ENCODE measurements at places on chromosomes 12 and 14.

- DNase-seq: no peak
Observed at GRCh38 chr12:110345176-110345661, 58.3 kb downstream of the ANAPC7 start.

GRCh38 chr12:130847112-130847511 lies 8.1 kb upstream of the STX2 start:
- no peak for DNase-seq

DNA sequence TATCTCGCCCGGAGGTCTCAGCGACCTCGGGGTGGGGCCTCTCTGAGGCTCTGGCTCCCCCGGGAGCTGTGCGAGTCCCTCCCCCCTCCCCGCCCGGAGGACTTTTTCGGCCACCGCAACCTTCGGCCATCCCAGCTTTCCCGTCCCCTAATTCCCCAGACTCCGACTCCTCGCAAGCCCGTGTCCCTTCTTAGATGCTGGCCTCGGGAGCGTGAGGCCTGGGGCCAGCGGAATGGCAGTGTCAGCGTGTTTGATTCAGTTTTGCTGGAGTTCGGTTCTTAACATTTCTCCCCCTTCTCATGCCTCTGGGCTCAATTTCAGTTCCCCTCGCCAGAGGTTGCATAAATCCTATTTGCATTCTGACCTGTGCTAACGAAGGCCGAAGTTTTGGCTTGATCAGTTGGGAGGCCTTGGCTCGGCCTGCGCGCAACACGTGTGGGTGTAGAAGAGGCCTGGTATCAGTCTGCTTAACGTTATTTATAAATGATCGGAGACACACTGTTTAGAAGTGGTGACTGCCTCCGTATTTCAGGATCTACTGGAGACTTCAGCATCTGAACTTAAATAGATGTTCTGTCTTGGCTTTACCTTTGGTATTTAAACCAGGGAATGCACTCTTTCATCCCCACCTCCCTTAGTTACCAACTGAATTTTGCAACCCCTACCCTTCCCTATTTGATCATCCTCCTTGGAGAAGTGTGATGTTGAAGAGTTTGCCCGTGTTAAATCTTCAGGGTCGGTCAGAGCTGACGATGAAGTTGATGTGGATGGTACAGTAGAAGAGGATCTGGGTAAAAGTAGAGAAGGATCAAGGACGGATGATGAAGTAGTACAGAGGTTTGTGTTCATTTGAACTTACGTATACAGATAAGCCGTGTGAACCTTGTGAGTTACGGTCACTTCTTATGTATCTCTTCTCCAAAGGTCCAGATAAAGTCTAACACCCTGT lies 851 bp downstream of the HSP90B1 start:
- peak; percentile 47 for DNase-seq

GRCh38 chr12:116454950-116455447 lies 104.2 kb upstream of the MAP1LC3B2 start:
- DNase-seq: no peak

GRCh38 chr12:1646569-1647284 lies 17.7 kb downstream of the WNT5B start:
- no peak for DNase-seq

DNA sequence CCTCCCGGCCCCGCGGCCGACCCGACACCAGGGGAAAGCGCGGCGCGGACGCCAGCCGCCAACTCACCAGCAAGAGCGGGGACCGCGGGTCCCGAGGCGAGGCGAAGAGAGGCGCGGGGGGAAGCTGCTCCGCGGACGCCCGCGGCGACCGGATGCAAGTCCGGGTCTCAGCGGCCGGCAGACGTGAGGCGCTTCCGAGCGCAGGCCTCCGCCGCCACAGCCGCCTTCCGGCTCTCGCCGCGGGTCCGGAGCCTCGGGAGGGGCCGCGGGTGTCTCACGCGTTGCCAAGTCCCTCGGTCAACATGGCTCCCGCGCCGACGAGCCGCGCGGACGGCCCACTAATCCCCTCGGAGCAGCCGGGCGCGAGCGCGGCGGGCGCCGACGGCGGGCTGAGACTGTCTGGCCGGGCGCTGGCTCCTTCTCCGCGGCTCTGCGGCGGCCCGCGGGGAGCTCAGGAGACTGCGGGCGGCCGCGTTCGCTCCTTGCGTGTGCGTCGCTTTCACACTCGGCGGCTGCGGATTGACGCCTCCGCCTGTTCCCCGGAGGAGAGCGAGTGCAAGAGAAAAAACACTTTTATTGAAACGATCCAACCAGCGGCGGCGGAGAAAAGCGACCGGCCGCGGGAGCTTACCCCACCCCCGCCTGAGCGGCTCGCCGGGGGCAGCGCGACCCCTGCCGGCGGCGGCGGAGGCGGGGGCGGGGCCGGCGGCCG lies at the start of gene CDK17:
Gene CDK17, minus strand, starts transcription at position 521 of the 712 bp plus-strand sequence. CDS start 65,603 bp downstream, outside the sequence.
- DNase-seq: peak; percentile 88

DNA sequence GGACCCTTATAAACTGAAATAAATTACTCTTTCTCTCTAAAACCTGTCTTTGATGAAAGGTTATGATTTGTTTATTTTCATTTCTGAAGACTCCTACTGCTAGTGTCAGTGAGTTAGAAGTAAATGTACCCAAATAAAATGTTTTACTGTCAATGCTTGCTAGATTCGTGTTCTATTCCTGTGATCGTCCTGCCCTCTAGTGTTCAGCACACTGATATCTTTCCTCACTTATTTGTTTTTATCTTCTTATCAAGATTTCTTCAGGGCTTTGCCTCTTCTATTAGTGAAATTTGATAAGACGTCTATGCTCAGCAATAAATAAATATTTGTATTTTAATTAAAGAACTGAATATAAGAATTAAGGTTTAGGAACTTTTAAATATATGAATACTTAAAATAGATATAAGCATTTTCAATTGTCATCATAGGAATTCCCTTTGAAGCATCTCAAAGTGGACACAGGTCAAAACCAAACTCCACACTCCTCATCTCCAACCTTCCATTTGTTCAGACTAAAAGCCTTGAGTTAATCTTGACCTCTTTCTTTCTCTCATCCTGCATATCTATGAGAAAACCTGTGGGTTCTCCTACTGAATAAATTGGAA lies 75.8 kb downstream of the C12orf50 start:
- no peak for DNase-seq

GRCh38 chr14:24438223-24439097 lies 4.1 kb downstream of the SDR39U1 start:
- DNase-seq: no peak

- DNase-seq: no peak
Observed at GRCh38 chr14:92768795-92769194, 20.4 kb upstream of the LGMN start.

DNA sequence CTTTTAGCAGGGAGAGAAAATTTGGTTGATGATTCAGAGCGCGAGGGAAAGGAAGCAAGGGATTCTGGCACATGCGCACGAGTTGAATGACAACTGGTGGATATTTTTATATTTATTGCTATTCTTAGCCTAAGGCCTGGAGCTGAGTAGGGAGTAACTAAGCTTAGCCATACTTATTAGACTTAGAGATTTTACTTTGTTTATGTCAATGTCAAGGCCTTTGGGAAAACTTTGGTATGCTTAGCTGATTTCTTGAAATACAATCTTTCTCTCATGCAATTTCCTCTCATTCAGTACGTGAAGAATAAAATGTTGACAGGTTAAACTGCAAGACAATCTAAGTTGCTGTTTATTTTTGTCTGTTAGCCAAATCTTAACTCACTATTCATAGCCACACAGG lies 101.1 kb downstream of the CRADD start:
- DNase-seq: no peak

DNA sequence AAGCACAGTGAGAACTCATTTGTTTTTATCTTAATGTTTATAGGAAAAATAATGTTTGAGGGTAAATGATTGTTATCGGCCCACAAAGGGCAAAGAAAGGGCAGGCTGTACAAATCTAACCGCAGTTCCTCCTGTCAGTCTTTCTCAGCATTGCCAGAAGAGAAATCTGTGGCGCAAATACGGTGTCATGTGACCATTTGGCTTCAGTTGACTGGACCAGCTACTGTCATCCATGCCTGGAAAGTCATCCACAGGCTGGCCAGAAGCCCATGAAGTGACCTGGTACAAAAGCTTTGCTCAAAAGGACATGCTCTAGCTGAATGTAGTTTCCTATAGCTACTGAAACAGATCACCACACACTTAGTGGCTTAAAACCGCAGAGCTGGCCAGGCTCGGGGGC lies 43.6 kb downstream of the HCAR2 start:
- DNase-seq: no peak

- DNase-seq: no peak
Observed at GRCh38 chr12:114926341-114926740, 242.4 kb upstream of the TBX3 start.

- no peak for DNase-seq
Observed at GRCh38 chr12:85466890-85467289, 186.9 kb downstream of the ALX1 start.

- no peak for DNase-seq
Observed at GRCh38 chr12:103013741-103014300, 56.3 kb downstream of the ASCL1 start.

- DNase-seq: no peak
Observed at GRCh38 chr12:78963439-78964227, 99.1 kb downstream of the SYT1 start.

DNA sequence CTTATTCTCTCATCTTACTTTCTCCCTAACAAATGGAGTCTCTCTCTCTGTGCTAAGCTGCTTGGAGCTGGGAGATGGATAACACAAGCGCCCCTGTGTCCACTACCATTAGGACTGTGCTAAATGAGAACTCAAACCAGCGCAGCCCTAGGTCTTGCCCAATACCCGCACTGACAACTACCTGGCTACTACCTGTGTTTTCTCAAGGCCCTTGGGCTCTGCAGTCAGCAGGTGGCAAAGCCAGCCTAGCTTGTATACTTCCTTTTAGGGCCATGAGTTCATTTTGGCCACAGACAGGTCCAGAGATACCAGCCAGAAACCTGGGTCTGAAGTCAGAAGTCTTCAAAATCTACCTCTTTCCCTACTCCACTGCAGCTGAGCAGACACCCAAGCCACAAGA lies 13.0 kb upstream of the SLCO1B1 start:
- DNase-seq: no peak

DNA sequence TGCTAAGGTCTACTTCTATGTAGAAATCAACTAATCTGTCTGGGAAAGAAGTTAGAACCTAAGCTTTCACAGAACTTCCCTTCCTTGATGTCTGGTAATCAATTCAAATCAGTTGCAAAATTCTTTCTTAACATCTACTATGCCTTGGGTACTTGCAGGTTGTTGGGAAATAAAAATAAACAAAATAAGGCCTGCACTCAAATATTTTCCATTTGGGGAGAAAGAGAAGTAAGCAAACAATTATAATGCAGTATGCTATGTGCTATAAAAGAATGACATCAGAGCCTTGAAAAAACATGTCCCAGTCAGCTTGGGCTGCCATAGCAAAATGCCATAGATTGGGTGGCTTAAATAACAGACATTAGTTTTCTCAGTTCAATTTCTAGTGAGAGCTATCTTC lies 425.9 kb upstream of the DCN start:
- no peak for DNase-seq

GRCh38 chr14:71163842-71164629 lies 256.8 kb downstream of the PCNX1 start:
- DNase-seq: no peak

DNA sequence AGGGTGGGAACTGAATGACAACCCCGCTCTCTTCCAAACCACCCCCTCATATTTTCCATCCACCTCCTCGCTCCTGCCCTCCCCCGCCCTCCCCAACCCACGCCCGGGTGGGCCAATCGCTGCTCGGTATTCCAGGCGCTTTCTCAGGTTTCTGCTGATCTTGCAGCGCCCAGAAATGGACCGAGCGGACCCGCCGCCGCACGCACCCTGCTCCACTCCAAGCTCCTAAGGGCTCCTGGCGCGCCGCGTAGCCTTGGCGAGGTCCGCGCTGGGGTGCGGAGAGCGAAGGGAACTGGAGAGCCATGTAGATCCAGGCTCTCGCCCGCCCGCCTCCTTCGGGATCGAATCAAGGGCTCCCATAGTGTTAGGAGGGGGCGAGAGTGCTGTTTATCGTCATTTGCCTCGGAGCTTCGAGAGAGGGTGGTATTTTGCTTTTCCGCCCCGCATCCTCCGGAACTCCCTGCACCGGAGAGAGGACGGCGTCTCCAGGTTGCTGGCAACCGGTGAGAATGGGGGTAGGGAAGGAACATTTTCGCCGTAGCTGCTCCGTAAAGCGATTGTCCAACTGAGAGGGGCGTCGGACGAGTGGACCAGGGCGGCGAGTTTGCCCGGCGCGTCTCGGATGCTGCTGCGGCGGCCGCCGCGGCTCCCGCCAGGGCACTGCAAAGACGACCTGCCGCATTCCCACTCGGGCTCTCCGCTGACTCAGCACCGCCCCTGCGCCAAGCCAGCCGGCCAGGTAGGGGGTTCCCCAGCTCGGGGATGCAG lies at the start of gene KCNA1:
Gene KCNA1, plus strand, starts transcription at position 172 of the 768 bp plus-strand sequence. CDS start 1,474 bp downstream, outside the sequence.
- DNase-seq: peak; percentile 19

- no peak for DNase-seq
Observed at GRCh38 chr14:99249389-99249788, 22.6 kb downstream of the BCL11B start.

GRCh38 chr12:130993759-130994670 lies 40.3 kb downstream of the ADGRD1 start:
- DNase-seq: no peak

DNA sequence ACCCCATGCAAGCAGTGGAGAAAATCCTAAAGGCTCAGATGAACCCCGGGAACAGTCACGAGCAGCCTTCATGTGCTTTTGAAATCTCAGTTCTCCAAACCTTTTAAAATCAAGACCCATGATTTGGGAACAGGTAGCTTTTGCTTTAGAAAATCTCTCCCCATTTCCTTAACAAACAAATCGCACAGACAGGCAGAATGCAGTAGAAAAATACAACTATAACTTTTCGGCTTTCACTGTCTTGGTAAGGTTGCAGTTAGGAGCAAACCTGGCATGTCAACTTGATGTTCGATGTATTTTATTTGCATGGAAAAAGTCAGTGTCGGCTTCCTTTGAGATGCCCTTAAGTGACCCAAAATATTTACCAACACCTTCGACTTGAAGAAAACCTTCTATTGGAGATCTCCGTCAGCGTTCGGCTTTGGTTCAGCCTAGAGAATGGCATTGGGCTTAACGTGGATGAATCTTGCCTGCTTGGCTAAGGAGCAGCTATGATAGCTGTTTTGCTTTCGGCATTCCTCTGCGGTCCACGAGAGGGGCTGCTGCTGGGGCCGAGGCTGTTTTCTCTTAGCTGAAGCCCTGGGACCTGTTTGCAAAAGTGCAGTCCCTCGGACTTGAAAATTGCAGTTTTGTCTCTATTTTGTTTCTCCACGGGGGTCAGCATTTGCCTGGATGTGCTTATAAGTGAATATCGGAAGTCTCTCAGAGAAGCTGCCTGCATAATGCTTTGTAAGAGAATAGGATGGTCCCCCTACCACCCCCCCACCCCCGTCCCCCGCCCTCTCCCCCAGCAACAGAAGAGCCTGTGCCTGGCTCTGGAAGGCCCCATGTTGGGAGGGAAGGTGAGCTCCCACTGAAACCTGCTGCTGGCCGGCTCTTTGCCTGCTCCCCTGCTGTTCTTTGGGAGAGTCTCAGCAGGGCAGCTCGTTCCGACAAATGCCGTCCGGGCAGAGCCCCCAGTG lies 122.8 kb downstream of the AACS start:
- DNase-seq: no peak

DNA sequence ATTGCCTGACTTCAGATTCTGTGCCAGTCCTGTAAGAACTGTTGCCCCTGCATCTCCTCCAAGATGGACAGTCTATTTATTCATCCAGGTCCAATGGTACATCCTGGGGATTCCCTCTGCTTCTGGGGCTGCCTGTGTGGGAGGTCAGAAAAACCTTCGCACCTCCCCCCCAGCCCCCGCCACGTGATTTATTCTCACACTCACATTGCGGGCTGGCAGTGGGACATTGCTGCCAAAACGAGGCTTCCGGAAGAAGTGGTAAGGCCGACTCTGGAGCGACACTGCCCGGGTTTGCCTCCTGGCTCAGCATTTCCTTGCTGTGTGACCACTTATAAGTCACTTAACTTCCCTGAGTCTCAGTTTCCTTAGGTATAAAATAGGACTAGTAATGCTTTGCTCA lies 5.9 kb upstream of the RTL1 start:
- no peak for DNase-seq

- no peak for DNase-seq
Observed at GRCh38 chr14:49427117-49427516, 159.1 kb downstream of the RPS29 start.
